ENCODE measurements at places on chromosomes 7 and 10.

DNA sequence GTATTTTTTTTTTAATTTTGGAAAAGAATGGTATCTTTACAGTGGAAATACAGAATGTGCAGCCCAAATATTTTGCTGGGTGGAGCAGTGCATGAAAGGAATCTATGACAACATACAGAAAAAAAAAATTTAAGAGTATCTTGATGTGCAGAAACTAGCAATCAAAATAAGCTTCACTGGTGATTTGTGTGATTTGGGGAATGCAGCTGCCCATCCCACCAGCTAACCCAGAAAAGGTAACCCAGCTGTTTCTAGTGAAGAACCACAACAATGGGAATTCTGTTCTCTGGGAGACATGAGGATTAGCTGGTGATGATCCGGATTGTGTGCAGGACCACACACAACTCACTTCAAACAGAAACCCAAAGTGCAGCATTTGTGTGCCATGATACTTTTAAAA, 375.5 kb downstream of the SEMA3D start:
- DNase-seq, result no peak

- DNase-seq, result no peak
Observed at GRCh38 chr10:75425291-75426079, 5.9 kb upstream of the LRMDA start.

GRCh38 chr7:133812877-133813276, 314.3 kb upstream of the LRGUK start:
- DNase-seq, result no peak

DNA sequence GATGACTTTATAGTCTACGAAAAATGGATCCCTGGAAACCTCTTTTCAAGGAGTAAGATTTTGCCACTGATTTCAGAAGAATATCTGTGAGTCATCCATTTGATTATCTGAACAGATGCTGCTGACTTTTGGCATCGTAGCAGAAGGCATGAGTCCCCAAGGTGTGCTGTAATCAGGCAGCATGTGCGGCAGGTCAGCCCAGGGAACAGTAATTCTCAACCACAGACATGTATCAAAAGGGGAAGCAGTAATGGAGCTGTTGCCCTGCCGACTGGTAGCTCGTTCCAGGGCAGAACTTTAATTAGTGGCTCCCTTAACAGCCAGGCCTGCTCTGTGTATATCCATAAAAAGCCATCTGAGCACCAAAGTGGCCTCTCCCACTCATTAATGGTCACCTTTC, 5.7 kb upstream of the VWC2 start:
- no peak for DNase-seq

DNA sequence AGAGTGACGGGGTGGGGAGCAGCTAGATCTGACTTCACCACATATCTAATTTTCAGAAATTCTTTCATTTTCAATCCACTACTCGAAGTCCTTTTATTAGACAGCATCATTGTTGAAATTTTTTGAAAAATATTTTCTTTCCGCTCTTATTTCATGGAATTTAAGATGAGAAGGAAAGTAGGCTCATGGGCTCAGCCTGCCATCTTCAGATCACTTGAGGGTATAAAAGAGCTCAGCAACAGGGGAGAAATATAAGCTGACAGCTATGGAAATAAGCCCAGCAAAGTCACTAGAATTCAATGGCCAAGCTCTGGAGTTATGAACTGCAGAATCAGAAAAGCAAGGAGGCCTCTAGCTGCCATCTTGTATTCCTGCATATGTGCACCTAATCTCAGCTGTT, 389.1 kb downstream of the XPNPEP1 start:
- no peak for DNase-seq

- peak; percentile 62 for DNase-seq
Observed at GRCh38 chr7:38232502-38233366, 40.7 kb downstream of the TARP start.

- no peak for DNase-seq
Observed at GRCh38 chr10:62503872-62504271, 129.7 kb downstream of the ZNF365 start.

DNA sequence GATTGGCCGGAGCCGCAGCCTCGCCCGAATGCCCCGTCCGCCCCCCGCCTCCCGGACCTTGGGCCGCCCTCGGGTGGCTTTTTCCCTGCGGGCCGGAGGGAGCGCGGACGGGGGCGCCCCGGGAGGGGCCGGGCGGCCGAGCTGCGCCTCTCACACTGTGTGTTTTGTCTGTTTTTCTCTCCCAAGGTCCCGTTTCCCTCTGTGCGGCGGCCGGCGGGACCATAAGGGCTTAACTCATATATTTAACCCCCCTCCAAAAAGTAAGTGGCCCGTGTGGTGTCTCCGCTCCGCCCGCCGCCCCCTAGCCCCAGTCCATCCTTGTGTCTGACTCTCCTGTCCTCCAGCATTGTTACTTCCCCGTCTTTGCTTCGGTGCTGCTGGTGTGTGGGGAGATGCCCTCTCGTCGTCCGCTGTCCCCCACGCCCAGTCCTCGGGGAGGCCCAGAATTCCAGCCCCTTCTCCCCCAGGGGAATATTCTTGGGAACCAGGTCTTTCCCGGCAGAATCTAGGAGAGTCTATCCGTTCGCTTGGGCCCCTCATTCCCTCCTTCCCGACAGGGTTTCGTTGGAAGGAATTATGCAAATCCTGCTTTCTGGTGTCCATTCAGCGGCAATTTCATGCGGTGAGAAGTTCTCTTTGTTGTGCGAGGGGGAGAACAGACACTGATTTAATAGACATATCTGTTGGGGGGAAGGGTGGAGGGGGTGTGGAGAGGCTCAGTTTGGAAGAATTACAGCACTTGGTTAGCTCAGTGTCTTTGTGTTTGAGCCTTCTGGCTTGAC, 1.3 kb downstream of the LCOR start:
- peak; percentile 14 for DNase-seq

- DNase-seq, result no peak
Observed at GRCh38 chr10:50432211-50433009, 181.1 kb upstream of the ASAH2 start.

DNA sequence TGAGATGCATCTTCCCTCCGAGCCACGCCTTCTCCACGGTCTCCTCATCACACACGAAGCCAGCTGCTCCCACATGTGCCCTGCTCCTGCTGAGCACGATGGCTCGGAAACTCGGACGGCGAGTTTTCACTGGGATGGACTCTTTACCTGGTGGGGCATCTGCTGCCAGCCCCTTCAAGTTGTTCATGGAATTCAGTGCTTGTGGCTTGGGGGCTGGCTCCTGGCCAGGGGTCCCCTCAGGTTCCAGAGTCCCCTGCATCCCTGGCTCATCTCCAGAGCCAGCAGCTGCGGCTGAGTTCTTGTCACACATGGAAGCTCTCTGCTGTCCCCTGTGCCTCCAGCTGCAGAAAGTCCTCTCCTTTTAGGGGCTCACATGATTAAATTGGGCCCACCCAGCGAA, 654.0 kb downstream of the SDK1 start:
- DNase-seq, result no peak

DNA sequence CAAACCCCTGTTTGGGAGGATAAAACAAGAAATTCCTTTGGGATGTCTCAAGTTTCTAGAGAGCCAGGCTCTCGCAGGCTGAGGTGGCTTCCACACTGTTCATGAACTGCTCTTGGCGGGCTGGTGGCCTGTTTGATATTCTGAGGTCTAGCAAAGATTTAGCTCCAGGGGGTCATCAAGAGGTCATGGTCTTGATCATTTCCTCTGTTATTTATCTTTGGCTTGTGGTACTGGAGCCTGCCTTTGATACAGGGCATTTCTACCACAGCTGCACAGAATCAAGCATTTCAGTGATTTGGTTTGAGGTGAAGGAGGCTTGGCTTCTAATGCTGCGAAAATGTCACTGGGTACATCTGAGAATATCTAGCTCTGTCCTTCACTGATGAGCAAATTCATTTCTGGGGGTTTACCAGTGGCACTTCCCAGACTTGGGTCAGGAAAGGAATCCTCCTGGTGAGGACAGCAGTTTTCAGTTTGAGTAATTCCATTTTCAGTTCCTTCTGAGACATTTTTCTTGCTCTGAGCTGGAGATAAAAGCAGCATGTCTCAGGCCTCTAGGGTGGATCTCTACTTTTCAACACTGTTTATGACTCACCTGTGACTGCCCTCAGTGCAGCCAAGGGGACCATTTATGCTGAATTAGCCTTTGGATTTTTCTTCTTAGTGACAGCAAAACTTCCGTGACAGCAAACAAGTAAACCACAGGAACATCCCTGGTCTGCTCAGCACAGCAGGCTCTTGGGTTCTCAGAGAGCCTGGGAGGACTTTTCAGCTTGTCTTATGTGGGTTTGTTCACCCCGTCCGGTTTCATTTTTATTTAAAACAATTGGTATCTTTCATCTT, 312.0 kb downstream of the RNLS start:
- DNase-seq, result peak; percentile 50

- no peak for DNase-seq
Observed at GRCh38 chr7:159108941-159109652, 35.6 kb downstream of the VIPR2 start.

DNA sequence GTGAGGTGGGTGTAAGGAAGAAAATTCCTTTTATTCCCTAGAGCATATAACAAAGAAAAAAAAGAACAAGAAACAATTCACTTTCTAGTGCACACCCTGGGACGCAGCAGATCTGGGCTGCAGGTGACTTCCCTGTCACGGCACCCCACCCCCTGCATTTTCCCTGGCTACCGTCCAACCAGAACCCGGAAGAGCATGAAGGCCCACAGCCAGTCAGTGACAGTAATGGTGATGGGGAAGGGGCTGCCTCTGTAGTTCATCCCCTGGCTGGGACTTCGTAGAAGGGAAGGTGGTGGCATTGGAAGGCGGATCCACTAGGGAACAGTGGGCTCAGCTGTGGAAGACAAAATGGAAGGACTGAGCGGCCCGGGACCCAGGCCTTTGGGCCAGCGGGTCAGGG, 236.7 kb downstream of the BUB3 start:
- DNase-seq, result no peak

- peak; percentile 6 for DNase-seq
Observed at GRCh38 chr7:4144811-4145510, 537.1 kb upstream of the FOXK1 start.

- peak; percentile 88 for DNase-seq
Observed at GRCh38 chr10:100986952-100987684, at the start of the genes MRPL43 and TWNK. MRPL43 (minus strand) TSS chr10:100987497; CDS start chr10:100987443, 54 bp downstream. TWNK (plus strand) TSS chr10:100987543; CDS start chr10:100988211, 668 bp downstream.

GRCh38 chr10:88413412-88413811, 169.7 kb downstream of the RNLS start:
- no peak for DNase-seq

DNA sequence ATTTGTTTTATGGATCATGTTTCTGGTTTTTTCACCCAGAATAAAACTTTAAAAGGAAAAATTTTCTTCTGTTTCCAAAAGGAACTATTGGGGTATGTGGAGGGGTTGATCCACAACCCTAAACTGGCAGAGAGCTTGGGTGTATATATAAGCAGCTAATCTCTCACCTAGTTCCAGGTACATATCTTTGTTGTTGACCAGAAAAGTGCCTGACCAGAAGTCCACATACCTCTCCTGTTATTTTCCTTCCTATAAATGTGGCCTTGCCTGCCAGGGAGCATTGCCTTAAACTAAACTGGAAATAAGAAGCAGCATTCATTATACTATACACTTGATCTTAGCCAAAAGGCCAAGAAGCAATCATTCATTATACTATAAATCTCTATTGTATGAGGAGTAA, 112.0 kb downstream of the ZEB1 start:
- no peak for DNase-seq

- DNase-seq, result no peak
Observed at GRCh38 chr10:129809841-129810240, 154.2 kb downstream of the EBF3 start.

GRCh38 chr10:23390809-23391208, 46.2 kb upstream of the C10orf67 start:
- no peak for DNase-seq

GRCh38 chr10:118776960-118777359, 22.2 kb upstream of the CACUL1 start:
- no peak for DNase-seq

GRCh38 chr7:116601426-116601825, 70.6 kb upstream of the MET start:
- DNase-seq, result no peak

- peak; percentile 57 for DNase-seq
Observed at GRCh38 chr7:106041140-106041717, 70.9 kb downstream of the SYPL1 start.

DNA sequence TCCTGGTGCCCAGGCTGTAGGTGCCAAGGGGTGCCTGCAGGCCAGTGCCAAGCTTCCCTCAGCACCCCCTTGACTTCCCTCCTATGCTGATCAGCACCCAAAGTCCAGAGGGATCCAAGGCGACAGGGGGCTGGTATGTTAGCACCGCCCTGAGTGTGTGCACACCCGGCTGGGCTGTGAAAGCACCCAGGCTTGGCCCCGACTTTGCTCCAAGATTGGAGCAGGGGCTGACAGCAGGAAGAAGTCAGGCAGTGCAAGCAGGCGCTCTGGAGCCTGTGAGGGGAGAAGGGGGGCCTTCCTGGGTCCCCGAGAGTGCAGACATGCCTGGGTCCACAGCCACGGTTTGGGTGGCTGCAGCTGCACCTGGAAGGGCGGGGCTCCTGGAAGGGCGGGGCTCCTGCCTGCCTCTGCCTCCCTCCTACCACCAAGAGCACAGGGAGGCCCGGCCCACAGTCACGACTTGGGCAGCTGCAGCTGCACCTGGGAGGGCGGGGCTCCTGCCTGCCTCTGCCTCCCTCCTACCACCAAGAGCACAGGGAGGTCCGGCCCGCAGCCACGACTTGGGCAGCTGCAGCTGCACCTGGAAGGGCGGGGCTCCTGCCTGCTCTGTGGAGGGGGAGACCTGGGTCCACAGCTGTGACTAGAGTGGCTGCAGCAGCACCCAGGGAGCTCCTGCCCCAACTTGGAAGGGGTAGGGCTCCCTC, 30.2 kb upstream of the ZMYND11 start:
- DNase-seq, result no peak

DNA sequence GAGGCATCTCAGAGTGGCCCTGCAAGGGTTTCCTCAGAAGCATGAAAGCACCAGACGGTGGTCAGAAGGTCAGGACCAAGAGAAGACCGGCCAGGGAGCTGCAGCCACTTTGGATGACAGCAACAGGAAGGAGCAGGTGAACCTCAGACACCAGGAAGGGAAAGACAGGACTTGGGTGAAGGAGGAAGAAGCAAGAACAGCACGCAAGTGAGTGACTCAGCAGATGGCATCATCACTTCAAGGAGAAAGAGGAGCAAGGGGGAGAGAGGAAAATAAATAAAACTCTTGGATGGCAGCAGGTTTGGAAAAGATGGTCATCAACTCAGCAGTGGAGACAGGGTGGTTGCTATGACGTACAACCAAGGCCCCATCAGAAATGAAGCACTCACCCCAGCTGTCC, 31.6 kb downstream of the NCAPG2 start:
- DNase-seq, result no peak

GRCh38 chr7:11469028-11469745, 362.8 kb downstream of the THSD7A start:
- DNase-seq, result no peak

- no peak for DNase-seq
Observed at GRCh38 chr10:549391-549790, 140.1 kb downstream of the DIP2C start.

- DNase-seq, result peak; percentile 35
Observed at GRCh38 chr7:65980478-65981250, 1.3 kb downstream of the GUSB start.

- no peak for DNase-seq
Observed at GRCh38 chr10:132319853-132320653, 11.9 kb upstream of the LRRC27 start.

Data from CD4-positive, alpha-beta T cell treated with Interleukin-17A for 4 hours (primary cell).